ENCODE measurements at places on chromosomes 7 and 10. TPM values are rescaled to one million over a fixed set of nuclear protein-coding genes. Genes with fewer than 3 reads are reported as not detected.

DNA sequence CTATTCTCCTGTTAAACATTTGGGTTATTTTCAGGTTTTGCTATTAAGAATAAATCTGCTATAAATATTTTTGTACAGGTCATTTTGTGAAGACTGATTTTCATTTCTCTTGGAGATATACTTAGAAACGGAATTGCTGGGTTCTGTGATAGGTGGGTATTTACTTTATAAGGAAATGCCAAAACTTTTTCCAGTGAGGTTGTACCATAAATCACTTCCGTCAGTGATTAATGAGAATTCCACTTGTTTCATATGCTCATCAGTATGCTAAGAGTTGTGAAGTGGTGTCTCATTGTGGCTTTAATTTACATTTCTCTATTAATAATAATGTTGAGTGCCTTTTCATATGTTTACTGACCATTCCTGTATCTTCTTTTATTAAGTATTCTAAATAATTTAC is 84.0 kb upstream of the KLF14 start:
- no peak for DNase-seq

- no peak for DNase-seq
Observed at GRCh38 chr10:79075418-79075817, 6.7 kb downstream of the ZMIZ1 start.

DNA sequence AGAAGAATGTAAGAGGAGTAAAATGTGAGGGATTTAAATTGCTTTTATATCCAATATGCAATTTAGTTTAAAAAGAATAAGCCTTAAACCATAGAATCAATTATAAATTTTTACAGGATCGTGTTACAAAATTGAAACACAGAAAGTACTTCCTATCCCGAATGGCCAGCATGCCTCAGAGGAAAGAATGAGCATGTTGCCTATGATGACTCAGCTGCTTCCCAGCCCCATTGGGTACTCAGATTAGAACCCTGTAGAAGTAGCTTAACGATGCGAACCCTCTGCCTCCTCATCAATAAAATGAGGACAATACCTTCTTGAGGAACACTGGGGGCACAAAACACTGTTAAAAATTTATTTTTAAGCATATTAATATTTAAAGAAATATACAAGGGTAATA is 113.4 kb upstream of the CDK1 start:
- no peak for DNase-seq

The MGMT gene
- 11.5 TPM for total RNA-seq

DNA sequence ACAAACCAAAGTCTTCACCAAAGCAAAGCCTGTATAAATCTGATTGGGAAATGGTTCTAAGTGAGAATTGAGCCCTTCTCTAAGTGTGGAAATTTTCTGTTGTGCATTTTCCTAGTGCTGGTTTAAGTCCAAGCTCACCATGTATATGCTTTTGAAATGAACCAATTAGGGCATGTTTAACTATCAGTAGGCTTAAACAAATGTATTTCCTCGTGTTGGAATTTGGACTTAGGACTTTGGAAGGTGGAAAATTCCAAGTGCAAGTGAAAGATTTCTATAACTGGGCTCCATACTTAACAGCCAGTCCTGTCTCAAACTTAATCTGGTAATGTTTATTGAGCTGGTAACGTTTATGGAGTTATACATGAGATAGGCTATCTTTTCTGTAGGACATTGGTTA is 28.5 kb downstream of the CCNY start:
- no peak for DNase-seq

DNA sequence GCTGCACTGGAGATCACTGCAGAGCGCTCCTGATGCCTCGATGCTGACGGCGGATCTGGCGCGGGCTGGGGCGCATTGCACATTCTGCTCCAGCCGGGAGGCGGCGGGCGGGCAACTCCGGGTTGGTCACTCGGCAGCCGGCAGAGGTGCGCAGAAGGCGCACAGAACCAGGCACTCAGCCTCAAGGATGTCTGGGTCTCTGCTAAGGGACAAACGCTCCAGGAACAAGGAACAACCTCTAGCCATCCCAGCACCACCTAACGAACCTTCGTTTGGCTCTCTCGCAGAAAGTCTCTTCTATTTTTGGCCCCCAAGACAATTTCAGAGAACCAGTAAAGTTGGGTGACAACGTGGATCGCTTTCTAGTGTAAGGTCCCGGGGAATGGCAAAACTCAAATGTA is 254.6 kb downstream of the OTUD1 start:
- no peak for DNase-seq

DNA sequence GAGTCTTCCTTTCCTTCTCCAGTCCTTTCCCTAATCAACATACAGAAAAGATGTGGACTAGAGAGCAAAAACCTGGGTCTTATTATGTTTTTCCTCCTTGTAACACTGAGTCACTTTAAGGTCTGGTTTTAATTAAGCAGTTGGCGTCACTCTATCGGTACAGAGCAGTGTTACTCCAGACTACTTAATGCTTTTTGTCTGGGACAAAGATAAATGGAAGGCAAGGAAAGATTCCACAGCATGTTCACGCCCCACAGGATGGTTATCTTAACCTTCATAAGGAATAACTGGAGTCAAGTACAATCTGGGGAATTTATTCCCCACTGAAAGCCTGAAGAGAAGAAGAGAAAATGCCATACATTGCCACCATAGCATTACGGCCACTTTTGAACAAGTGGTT is 145.7 kb downstream of the ELAPOR2 start:
- no peak for DNase-seq

DNA sequence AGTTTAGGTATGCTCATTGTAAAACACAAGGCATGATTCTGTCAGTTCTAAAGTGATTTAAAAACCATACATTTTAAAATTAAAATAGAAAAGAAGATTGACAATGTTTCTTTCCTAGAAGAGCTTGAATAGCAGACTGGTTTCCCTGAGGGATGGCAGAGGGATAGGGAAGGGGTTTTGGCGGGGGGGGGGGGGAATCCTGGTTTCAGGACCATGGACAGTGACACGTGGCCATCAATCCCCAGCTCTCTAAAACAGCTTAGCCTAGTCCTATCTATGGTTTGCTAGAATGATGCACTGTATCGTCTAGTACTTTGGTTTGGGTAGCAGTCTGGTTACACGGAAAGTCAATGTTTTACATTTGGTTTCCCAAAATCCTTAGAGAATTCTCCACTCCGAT is 88.7 kb downstream of the PHYHIPL start:
- no peak for DNase-seq

The ENO4 gene
- total RNA-seq: 0.22 TPM

The C10orf67 gene
- total RNA-seq: not detected

DNA sequence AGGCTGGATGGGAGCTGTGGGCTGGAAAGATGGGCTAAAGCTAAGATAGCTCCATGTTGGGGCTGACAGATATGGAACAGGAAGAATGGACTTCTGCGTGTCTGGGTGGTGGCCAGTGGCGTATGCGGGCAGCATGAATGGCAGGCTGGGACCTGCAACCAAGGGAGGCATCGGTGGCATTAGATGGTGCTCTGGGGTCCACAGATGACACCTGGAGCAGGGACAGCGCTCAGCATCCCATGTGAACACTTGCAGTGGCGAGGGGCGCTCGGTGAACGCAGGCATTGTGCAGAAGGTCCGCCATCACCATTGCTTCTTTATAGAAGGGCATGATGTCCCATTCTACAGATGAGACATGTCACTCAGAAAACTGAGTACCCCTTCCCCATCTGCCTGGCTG is 21.0 kb upstream of the SMARCD3 start:
- no peak for DNase-seq

DNA sequence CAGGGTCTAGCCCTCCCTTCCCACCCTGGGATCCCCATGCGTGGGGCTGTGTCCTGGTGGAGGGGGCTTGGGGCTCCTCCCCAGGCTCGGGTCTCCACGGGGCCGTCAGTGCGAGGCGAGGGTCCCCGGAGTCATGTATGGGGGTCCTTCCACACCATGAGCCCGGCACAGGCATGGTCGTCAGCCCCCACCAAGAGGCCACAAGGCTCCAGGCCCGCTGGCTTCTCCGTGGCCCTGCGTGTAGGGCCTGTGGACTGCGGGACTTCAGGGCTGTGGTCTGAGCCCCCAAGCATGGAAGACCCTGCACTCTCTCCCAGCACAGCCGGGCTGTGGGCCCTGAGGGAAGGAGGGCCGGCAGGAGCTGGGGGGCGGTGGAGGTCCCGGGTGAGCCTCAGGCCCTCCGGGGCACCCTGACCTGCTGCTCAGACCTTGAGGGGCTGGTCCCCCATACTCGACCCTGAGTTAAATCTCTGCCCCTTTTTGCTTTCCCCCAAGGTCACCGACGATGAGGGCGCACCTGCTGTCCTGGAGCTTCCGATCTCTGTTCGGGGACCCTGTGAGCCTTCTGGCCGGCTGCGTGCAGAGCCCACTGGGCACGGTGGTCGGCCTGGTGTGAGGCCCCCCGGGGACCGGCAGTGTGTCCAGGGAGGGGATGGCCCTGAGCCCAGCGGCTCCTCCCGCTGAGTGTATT is 19.7 kb downstream of the PWWP2B start:
- no peak for DNase-seq

All from HCT116 (cell line).